ENCODE measurements at places on chromosomes 12 and 14.

DNA sequence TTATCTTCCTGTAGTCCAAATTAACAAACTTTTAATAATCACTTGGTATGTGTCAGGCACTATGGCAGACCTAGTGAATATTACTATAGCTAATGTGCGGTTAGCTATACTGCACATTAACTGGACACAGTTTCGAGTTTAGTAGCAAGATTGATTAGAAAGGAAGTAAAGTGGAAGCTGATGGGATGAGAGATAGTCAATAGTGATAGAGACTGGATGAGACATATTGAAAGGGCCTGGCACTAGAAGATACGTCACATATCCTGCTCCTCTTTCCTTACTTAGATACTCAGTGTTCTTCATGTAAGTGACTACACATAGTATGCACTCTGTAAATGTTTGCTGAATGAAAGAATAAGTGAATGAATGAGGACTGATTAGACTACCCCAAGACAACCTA is 5.5 kb downstream of the TBK1 start:
- DNase-seq: no peak

- no peak for DNase-seq
Observed at GRCh38 chr12:12505544-12506495, 56.8 kb downstream of the DUSP16 start.

DNA sequence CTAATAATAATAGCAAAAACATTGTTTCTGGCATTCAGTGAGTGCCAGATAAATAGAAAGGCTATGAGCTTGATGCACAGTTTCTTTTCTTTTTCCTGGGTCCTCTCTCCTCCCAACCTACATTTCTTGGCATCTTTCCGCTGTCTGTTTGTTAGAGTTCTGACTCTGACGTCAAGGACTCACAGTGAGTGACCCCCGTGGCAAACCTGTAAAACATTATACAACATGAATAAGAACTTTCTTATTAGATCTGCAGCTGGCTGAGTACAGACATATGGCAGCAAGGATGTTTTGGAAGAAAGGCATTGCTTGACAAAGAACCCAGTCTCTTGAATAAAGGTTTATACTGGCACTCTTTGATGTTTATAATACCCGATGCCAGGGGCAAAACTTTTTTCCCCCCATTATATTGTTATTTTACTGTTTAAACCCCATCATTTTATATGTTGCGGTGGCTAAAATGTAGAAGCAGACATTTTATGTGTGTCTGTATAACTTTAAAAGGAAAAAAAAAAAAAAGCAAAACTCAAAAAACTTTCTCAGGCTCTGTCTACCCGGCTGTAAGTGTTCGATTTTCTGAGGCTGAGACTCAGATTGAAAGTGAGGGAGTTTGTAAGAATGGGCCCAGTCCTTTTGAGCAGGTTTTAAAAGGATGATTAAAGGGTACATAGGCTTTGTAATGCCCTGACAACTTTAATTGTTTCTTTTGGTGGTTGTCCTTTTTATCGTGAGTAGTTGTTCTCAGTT is 159.3 kb downstream of the PDE3A start:
- DNase-seq: no peak

DNA sequence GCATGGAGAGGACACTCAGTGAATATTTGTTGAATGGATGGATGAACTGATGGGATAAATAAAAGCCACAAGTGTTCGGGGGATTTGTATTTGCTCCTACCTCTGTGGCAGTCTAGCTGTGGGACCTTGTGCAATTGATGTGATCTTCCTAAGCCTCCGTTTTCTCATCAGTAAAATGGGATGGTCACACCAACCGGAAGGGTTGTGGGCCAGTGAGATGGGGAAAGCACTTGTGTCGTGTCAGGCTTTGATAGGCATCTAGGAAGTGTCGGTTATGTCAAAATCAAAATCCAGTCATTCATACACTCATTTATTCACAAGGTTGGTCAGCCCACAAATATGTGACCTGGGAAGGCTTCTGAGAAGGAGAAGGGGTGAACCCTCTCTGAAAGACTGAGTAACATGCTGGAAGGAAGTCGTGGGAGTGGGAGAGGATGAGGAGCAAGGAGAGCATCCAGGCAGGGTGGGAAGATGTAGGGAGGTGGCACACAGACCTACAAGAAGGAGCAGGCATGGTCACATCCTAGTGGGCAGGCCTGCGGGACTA is 7.8 kb upstream of the SERPINA9 start:
- no peak for DNase-seq

- DNase-seq: no peak
Observed at GRCh38 chr12:57010627-57011247, 4.4 kb upstream of the ZBTB39 start.

GRCh38 chr12:63037746-63038712 is 103.1 kb upstream of the PPM1H start:
- no peak for DNase-seq

GRCh38 chr14:90039253-90040010 is 22.4 kb upstream of the KCNK13 start:
- no peak for DNase-seq

Data from activated CD4-positive, CD25-positive, alpha-beta regulatory T cell treated with anti-CD3 and anti-CD28 coated beads, Interleukin-2, amount 50 U/mL, for 72 hours (primary cell).